ENCODE measurements at places on chromosomes 16 and 17.

DNA sequence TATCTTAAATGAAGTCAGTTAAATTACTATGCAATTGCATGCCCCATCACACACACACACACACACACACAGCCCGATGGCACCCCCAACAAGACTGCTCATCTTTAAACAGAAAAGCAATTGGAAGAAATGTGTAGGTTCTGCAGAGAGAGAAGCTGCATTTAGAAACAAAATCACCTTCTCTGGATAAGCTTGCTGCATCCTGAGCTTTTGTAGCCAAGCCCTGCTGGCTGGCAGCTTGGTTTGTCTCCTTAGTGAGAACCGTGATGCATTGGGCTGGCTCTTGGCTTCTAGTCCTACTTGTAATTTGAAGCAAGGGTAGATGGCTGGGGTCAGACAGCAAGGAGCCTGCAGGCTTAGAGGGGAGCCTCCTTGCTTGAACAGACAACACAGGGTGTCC lies 153.8 kb downstream of the SOX9 start:
- no peak for DNase-seq

GRCh38 chr17:73492125-73492820 lies 152.0 kb downstream of the SDK2 start:
- no peak for DNase-seq

DNA sequence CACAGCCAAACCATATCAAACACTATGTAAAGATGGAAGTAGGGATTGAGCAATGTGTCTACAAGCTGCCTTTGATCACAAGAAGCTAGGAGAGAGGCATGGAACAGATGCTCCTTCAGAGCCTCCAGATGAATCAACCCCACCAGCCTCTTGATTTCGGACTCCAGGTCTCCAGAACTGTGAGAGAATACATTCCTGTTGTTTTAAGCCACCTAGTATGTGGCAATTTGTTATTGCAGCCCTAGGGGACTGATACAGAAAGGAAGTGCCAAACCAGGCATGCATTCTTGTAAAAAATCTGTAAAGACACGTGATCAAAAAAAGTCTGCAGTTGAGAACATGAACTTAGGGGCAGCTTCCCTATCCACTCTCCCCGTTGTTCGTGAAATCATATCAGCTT lies 91.1 kb downstream of the C17orf67 start:
- DNase-seq, result no peak

DNA sequence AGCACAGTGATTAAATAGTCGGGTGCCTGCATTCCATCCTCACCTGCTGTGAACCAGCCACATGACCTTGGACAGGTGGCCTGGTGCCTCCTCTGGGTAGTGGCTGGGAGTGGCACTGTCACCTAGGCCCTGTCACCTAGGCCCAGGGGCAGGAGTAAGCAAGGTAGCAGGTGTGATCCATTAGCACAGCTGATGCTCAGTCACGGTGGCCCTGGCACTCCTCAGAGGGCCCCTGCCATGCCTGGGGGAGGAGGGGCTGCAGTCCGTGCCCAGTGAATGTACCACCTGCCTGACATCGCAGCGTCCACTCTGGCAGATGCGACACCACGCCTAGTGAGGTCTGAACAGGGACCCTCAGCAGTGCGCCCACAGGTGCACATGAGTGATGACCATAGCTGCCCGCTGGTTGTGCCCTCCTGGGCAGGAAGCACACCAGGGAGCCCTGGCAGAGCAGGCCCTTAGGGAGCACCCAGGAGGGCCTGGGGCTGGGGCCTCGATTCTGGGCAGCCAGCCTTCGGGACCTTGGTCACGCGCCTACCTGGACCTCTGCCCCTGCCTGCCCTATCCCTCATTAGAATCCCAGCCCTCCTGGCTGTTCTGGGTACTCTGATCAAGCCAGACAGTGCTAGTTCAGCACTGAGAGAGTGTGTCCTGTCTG lies 33.1 kb upstream of the CRISPLD2 start:
- DNase-seq, result no peak

- DNase-seq, result peak; percentile 71
Measured at GRCh38 chr16:82995924-82996441, 369.2 kb downstream of the CDH13 start.

- no peak for DNase-seq
Measured at GRCh38 chr16:64626776-64627175, 495.1 kb downstream of the CDH11 start.

DNA sequence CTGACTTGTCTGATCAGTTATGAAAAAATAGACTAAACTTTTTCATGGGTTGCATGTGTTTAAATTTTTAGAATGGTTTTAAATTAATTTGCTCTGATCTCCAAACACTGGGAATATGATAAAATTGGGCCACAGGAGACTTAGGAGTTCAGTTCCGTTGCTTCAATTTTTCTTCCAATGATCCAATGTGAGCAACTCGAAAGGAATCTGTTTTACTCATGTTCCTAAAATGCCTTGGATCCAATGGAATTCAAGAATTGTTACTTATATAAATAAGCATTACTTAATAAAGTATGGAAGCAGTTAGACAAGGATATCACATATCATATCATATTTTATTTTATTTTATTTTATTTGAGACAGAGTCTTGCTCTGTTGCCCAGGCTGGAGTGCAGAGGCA lies 56.0 kb upstream of the NACA2 start:
- DNase-seq, result no peak

- DNase-seq, result peak; percentile 87
Measured at GRCh38 chr17:36072431-36073121, 8.5 kb downstream of the CCL18 start.

DNA sequence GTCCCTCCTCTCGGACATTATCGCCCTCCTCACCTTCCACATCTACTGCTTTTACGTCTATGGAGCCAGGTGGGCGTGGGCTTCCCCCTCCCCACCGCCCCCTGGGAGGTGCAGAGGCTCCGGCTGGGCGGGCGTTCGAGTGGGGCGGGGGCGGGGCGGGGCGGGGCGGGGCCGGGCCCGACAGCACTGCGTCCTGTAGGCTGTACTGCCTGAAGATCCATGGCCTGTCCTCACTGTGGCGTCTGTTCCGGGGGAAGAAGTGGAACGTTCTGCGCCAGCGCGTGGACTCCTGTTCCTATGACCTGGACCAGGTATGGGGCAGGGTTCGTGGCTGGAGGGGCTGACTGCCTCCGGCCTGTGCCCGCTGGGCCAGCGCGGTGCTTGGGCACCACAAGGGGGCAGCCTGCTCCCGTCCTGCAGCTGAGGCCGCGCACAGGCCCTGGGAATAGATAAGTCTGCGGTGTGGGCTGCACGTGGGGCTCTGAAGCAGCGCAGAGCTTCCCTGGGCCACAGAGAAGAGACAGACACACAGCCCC lies 9.2 kb downstream of the PIGQ start:
- peak; percentile 92 for DNase-seq

- DNase-seq, result no peak
Measured at GRCh38 chr17:11598274-11599221, at the start of gene DNAH9. Gene DNAH9, plus strand, starts transcription at chr17:11598470. Its CDS starts 29 bp downstream, at chr17:11598499.
